T-helper 17 cell (primary cell): ENCODE measurements at places on chromosomes 2 and 18. TPM values are rescaled to one million over a fixed set of nuclear protein-coding genes. Genes with fewer than 3 reads are reported as not detected.

FZD7 gene
- 0.31 TPM for total RNA-seq

SGPP2 gene
- total RNA-seq: 4.5 TPM

TSPYL6 gene
- not detected for total RNA-seq

DNA sequence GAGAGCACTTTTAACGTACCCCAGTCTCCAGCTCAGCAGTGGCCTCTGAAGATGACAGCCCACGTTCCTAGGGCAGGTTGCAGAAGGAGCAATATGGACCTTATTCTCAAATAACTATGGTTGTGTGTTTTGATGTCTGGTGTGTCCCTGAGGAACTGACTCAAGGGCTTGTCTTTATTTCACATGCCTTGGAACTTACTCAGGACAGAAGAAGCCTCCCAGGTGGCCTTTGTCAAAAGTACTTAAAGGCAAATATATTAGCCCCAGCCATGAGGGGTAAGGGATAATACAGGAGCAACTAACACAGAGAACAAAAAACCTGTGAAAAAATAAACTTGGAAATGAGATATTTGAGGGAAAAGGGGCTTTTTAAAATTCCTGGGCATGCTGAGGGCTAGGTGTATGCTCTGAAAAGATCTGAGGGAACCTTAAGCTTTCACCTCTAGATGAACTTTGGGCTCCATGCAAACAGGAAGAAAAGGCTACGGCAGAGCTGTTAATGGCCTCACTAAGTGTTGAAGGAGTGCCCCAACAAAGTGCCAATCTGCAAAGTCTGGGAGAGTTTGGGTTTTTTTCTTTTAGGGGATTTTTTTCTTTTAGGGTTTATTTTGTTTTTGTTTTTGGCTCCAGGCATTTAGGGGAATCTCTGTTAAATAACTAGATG lies 40.3 kb downstream of the SRBD1 start:
- DNase-seq: no peak

GRCh38 chr2:215831296-215831913 lies 181.9 kb downstream of the MREG start:
- no peak for DNase-seq

- no peak for DNase-seq
These were observed 10.7 kb downstream of the ARHGAP15 start for GRCh38 chr2:143139835-143140393.
